ENCODE measurements at places on chromosomes 4 and X. TPM values are rescaled to one million over a fixed set of nuclear protein-coding genes. Genes with fewer than 3 reads are reported as not detected.
A peak's percentile ranks its signal among the peaks of the same experiment; 100 is the strongest.

- no peaks in the 10 kb centered on the region for H3K36me3 ChIP-seq
- H3K27me3 ChIP-seq = no peaks in the 10 kb centered on the region
- H3K27ac ChIP-seq = no peak overlapping the region
These were observed 14.7 kb upstream of the ATP8A1 start for GRCh38 chr4:42671431-42672194.

DNA sequence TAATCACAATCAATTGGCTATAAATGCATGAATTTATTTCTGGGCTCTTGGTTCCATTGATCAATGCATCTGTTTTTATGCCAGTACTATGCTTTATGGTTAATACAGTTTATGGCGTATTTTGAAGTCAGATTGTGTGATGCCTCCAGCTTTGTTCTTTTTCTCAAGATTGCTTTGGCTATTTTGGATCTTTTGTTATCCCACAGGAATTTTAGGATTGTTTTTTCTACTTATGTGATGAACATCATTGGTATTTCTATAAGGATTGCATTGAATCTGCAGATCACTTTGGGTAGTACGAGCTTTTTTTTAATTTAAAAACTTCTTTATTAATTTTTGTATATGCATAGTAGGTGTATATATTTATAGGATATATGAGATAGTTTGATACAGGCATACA lies 338.7 kb upstream of the IGFBP7 start:
- H3K27me3 ChIP-seq = no peaks in the 10 kb centered on the region
- H3K4me1 ChIP-seq = no peaks in the 10 kb centered on the region
- H3K36me3 ChIP-seq = no peaks in the 10 kb centered on the region
- H3K27ac ChIP-seq = no peak overlapping the region
- DNase-seq = no peak

GRCh38 chrX:140723121-140723715 lies 13.7 kb downstream of the LINC00632 start:
- no peak overlapping the region for H3K27ac ChIP-seq
- no peaks in the 10 kb centered on the region for H3K36me3 ChIP-seq
- no peak overlapping the region for H3K4me3 ChIP-seq
- H3K27me3 ChIP-seq = no peaks in the 10 kb centered on the region
- DNase-seq = no peak

The SHROOM3 gene
- 50.9 TPM for total RNA-seq

- H3K36me3 ChIP-seq = no peaks in the 10 kb centered on the region
- H3K4me1 ChIP-seq = no peaks in the 10 kb centered on the region
- no peaks in the 10 kb centered on the region for H3K27me3 ChIP-seq
- H3K27ac ChIP-seq = no peak overlapping the region
These were observed 44.3 kb upstream of the DCLK2 start for GRCh38 chr4:150033901-150034300.

DNA sequence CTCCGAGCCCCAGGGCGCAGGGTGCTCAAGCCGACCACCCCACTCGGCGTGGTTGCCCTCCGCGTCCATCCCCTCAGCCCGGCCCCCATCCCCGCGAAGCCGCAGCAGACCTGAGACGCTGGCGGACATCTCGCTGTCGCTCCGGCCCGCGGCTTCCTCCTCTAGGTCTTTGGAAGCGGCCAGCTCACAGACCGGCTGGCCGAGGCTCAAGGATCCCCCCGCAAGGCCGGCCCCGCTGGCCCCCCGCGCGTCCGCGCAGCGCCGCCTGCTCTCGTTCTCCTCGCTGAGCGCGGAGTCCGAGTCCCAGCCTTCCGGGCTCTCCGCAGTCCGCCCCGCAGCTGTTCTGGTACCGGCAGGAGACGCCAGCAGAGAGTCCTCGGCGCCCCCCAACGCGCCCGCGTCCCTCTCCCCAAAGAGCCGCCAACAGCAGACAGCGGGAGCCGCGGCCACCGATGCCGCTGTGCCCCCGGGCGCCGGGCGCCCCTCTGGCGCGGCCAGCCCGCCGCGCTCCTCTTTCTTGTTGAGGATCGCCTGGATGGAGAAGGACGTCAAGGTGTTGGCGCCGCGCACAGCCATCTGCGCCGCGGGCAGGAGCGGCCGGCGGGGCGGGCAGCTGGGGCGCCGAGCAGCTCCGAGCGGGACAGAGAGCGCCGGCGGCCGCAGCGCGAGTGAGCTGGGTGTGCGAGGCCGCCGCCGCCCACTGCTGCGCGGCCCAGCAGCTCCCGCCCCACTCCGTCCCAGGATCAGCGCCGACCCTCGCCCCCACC lies at the start of gene NKX3-2:
TSS of gene NKX3-2 (minus strand) at position 670 of the 767 bp plus-strand sequence. CDS start at position 576, 94 bp downstream.
- no peak for DNase-seq
- peak within 1 kb of the TSS; percentile 41 for H3K4me3 ChIP-seq
- no peak within 1 kb of the TSS for H3K27ac ChIP-seq
- peaks cover 100% of the 10 kb centered on the region for H3K27me3 ChIP-seq
- no peaks in the 10 kb centered on the region for H3K36me3 ChIP-seq

The PDGFC gene
- 5.3 TPM for total RNA-seq

Measured in esophagus squamous epithelium (tissue), 5 donors.